ENCODE measurements at places on chromosomes 3 and 15.

GRCh38 chr3:115385774-115386730, 237.3 kb upstream of the GAP43 start:
- no peak for DNase-seq

- no peak for DNase-seq
Measured at GRCh38 chr15:85314633-85315032, 65.8 kb upstream of the AKAP13 start.

DNA sequence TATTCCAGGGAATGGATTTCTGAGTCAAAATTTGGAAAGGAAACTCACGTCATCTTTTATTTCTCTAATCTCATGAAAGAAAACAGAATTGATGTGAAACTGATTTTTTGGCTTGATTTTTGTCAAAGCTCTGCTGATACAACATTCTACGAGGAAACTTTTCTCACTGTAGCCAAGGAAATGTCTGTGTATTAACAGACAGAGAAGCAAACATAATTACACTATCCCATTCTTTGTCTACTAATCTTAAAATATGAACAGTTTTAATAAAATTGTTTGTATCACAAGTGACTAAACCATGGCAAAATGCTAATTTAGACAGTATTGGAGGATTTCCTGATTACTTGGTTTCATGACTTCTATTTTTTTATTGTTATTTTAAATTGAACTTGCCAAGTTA, 1437.0 kb downstream of the OTOL1 start:
- DNase-seq: no peak

GRCh38 chr3:49636883-49637609, 37.1 kb upstream of the APEH start:
- DNase-seq: no peak

- no peak for DNase-seq
Measured at GRCh38 chr15:77721963-77722362, 89.3 kb upstream of the LINGO1 start.

GRCh38 chr3:27254896-27255295, 114.3 kb downstream of the NEK10 start:
- DNase-seq: no peak

DNA sequence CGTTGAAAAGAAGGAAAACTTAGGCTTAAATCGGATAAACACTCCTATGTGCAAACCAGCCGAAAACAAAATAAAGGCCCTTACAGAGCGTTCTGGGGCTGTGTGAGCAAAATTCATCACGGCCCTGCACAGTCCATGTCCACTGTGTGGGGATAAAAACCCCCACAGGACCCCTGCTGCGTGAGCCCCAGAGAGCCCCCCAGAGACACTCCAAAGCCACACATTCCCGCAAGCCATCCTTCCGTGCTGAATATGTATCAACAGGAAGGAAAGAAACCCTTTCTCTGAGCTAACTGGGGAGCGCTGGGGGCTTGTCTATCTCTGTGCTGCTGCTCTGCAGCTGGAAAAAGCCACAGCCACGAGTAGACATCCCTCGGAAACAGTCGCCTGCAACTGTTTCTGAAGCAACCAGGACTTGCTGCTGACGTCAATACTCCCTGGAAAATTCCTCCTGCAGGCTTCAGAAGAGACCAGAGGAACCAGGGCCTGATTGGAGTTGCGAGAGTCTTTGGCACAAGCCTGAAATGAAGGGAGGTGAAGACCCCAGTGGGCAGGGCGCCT, 72.7 kb downstream of the NUP210 start:
- no peak for DNase-seq
